Body of pancreas (tissue), 4 donors: ENCODE measurements at places on chromosomes 16 and 17.

GRCh38 chr17:67920212-67920611 lies 76.1 kb downstream of the C17orf58 start:
- no peak for DNase-seq

- peak; percentile 83 for DNase-seq
Measured at GRCh38 chr17:83079352-83079747, at the start of gene METRNL. TSS of gene METRNL (plus strand) at chr17:83079609. CDS start at chr17:83079816, 207 bp downstream.

DNA sequence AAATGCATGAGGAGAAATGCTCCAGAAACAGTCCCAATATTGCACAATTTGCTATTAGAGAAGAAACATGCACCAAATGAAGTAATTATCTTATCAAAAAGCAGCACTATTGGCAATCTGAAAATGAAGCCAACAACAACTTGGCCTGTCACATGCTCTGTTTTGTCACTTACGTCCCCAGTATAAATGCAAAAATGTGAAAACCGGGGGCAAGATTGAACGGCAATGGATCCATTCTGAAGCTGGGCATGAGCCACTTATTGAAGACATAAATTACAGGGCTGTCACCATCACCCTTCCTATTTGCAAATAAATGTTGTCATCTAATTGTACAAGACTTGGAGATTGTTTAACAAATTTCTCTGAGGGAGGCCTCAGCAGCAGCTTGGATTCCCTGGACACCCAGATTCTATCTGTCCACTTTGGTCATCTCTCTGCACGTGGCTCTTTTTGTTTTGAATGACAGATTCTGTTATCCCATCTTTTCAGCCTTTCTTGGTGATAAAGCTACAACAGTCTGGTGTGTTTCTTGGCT lies 180.2 kb upstream of the CDH5 start:
- no peak for DNase-seq

DNA sequence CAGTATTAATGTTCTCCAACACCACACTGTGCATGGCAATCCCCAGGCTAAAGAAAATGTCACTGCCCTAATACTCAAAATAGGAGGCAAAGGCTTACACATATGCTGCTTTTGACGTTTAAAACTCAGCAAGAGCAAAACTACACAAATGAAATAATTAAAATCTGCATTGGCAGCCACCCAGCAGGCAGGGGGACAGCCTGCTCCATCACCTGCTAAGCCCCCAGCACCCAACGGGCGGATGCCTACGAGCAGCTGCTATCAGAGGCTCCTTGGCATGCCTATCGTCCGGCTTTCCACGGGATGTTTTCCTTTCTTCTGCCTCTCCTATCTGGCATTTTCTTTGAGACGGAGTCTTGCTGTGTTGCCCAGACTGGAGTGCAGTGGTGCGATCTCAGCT lies 337.5 kb downstream of the SOX9 start:
- no peak for DNase-seq

DNA sequence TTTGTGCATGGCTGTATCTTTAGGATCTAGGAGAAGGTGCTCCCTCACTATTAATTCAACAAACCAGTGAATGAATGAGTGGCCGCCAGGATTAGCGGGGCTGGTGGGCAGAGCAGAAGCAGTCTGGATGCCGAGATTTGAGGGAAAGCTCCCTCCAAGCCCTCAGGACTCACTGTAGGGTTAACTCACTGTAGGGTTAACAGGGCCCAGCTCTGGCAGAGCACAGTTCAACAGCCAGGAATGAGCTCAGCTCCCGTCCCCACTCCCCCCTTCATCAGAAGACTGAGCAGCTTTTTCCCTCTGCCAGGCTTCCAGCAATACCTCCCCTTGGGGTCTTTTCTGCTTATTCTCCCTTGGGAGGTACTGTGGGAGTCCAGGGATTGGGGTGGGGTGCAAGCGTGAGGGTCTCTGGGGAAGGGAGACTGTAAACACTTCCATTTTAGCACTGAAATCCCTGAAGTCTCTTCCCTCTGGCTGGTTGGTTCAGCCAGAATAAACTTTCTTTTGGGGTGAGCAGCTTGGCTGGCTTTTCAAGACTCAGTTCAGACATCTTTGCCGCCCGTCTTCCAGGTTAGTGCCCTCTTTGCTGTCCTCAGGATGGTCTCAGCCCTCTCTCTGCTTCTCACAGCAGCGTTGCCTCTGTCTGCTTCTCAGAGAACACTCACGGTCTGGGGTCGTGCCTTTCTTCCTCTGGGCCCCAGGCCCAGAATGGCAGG lies 53.7 kb upstream of the WSB1 start:
- DNase-seq, result no peak

- no peak for DNase-seq
Measured at GRCh38 chr17:56305007-56305406, 151.7 kb downstream of the ANKFN1 start.

DNA sequence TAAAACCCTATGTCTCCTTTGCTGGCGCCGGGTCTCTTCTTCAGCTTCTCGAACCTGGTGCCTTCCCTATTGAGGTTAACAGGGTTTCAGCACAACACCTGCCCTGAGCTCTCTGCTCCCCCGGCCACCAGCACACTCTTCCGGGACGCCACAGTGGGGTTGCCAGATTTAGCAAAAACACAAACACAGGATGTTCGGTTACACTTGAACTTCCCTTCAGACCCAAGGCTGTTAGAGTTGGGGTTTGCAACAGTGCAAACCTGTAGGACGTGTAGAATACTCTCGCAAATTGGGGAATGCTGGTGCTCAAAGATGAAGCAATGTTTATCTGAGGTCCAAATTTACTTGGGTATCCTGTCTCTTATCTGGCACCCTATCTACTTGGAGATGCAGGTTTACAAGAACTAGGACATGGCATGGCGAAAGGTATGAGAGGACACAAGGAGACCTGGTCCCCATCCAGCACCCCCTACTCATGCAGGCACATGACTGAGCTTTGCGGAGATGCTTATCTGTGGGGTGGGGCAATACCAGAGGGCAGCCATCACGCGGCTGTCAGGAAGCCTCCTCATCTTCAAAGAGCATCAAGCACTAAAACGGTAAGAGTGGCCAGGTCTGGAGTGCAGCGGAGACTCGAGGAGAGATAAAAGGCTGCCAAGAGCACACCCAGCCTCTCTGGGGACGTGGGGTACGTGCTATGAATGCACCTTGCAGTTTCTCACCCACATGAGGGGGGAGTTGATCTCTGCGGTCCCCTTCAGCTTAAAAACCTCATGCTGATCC lies 52.8 kb downstream of the SDK2 start:
- DNase-seq, result no peak

- DNase-seq, result no peak
Measured at GRCh38 chr17:19554393-19554792, 20.7 kb downstream of the SLC47A1 start.

GRCh38 chr16:57722210-57722499 lies 13.4 kb upstream of the KATNB1 start:
- DNase-seq, result no peak

DNA sequence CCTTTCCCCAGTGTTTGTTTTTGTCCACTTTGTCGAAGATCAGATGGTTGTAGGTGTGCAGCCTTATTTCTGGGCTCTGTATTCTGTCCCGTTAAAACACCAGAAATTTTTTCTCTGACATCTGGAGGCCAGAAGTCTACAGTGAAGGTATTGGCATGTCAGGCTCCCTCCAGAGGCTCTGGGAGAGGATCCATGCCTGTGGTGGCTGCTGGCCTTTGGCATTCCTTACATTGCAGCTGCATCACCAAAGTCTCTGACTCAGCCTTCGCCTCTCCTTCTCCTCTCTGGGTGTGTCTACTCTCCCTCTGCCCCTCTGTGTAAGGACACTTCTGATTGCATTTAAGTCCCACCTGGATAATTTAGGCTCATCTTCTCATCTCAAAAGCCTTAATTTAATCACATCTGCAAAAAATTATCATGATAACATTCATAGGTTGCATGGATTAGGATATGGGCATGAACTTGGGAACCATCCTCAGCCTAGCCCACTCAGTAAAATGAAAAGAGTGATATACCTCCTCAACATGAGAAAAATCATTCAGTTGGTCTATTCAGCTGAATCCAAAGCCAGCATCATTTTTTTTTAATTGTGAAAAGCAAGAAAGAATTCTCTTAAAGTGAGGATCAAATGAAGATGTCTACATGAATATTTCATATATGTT lies 78.0 kb downstream of the MAP2K6 start:
- DNase-seq, result no peak

DNA sequence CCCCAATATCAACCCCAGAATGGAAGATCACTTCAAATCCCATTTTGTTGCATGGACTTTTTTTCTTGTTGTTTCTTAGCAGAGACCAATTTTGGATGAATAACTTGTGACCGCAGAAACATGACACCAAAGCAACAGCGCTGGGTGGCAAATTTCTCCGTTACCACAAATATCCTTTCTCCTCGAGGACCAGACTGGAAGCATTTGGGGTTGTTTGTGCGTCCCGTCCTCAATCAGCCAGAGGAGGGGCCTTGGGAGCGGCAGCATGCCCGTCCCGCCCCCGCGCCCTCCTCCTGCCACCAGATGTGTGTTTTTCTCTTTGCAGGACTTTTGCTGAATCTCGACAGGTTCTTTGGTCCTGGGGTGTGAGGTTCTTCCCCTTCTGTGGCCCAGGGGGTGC lies 282.5 kb upstream of the FOXF1 start:
- no peak for DNase-seq

GRCh38 chr17:245020-245419 lies 63.6 kb upstream of the DOC2B start:
- peak; percentile 2 for DNase-seq

- no peak for DNase-seq
Measured at GRCh38 chr16:20933589-20933988, 33.0 kb downstream of the LYRM1 start.

- DNase-seq, result no peak
Measured at GRCh38 chr16:26108836-26109505, 417.2 kb downstream of the HS3ST4 start.

GRCh38 chr16:57041182-57042156 lies 50.9 kb upstream of the CPNE2 start:
- no peak for DNase-seq

- no peak for DNase-seq
Measured at GRCh38 chr16:11389083-11389482, 43.8 kb downstream of the RMI2 start.
